ENCODE measurements at places on chromosomes 12 and 14.

GRCh38 chr14:79265366-79265946, 945.8 kb downstream of the DIO2 start:
- no peak for DNase-seq

- no peak for DNase-seq
Observed at GRCh38 chr12:85975716-85976115, 101.6 kb downstream of the NTS start.

- no peak for DNase-seq
Observed at GRCh38 chr12:132260721-132261120, 68.7 kb downstream of the GALNT9 start.

GRCh38 chr12:107605293-107605692, 80.3 kb upstream of the PWP1 start:
- DNase-seq = no peak

GRCh38 chr14:30638926-30639325, 16.8 kb downstream of the SCFD1 start:
- no peak for DNase-seq

DNA sequence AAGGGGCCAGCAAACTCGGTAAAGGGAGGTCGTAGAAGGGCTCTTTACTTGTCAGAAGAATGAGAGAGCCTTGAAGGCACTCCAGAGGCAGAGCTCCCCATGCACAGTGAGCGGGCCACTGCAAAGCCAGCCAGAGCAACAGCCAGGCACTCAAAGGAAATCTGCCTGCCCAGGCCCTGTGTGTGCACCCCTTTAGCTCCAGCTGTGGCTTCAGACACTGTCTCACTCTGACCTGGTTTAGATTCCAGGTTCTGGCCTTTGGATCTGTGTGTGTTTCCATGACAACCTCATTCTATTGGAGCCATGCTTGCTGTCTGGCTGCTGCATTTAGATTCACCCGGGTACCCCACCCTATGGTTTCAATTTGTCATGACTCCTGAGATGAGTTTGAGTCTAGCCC, 170.3 kb downstream of the CAPZA3 start:
- DNase-seq = no peak

DNA sequence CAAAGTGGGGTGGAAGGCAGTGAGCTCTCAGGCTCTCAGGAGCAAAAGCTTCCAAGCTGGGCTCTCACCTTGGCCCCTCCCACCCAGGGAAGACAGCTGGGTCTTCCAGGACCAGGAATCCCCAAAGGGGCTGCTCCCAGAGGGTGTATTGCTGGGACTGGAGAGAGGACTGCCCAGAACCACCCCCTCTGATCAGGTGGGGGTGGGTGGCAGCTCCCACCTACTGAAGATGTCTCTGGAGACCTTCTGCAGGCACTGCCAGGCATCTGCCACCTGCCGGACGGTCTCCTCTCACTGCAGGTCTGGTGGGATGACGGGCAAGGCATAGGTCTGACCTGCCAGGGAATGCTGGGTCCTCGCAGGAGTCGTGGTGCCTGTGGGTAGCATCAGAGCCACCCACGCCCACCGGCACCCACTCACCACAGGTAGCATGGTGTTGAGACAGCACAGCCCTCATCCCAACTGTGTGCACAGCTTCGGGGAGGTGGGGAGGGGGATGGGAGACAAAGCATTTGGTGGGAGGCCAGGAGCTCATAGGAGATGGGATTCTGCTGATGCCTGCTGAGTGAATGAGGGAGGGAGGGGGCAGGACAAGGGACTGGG, 103.2 kb downstream of the SINHCAF start:
- no peak for DNase-seq

- DNase-seq = no peak
Observed at GRCh38 chr12:101855364-101855884, 22.0 kb upstream of the DRAM1 start.

GRCh38 chr14:49992448-49992847, 99.6 kb downstream of the ARF6 start:
- no peak for DNase-seq

DNA sequence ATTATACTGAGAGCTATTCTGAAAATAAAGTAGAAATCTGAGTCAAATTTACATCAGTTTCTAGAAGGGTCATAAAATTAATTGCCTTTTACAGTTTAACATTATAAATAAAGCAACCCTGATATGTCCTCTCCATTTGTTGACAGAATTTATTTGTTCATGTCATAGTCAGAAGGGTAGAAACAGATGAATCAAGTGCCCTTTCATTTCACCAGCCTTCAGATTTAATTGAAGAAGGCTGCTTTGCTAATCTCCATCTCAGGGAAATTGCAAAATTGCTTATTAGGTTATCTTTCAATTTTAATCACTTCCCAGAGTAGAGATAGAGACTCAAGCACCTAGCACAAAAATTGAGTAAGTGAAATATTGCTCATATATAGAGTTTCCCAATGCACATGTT, 76.8 kb downstream of the ATXN7L3B start:
- DNase-seq = peak; percentile 70

- peak; percentile 78 for DNase-seq
Observed at GRCh38 chr12:104669089-104669721, 212.5 kb downstream of the CHST11 start.

- DNase-seq = no peak
Observed at GRCh38 chr12:58419905-58420304, 478.5 kb downstream of the ATP23 start.

DNA sequence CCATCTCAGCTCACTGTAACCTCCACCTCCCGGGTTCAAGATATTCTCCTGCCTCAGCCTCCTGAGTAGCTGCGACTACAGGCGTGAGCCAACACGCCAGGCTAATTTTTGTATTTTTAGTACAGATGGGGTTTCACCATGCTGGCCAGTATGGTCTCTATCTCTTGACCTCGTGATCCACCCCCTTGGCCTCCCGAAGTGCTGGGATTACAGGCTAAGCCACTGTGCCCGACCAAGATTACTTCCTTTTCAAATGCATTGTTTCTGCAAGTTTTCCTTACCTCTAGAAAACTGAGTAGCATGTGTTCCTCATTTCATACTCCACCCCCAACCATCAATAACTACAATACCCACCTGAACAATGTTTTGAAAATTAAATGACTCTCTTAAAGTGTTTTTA, 13.1 kb downstream of the ARF6 start:
- DNase-seq = no peak

Measured in NCI-H1105 (cell line).